Stimulated activated CD8-positive, alpha-beta memory T cell treated with anti-CD3 and anti-CD28 coated beads, Interleukin-4, amount 100 ng/mL, for 48 hours (primary cell): ENCODE measurements at places on chromosomes 6 and 20.

GRCh38 chr20:12293900-12294299 is 376.2 kb downstream of the BTBD3 start:
- no peak for DNase-seq

- DNase-seq = no peak
These were observed 530.8 kb downstream of the BCKDHB start for GRCh38 chr6:80637312-80637711.

GRCh38 chr6:166724576-166724975 is 97.5 kb upstream of the RPS6KA2 start:
- no peak for DNase-seq

DNA sequence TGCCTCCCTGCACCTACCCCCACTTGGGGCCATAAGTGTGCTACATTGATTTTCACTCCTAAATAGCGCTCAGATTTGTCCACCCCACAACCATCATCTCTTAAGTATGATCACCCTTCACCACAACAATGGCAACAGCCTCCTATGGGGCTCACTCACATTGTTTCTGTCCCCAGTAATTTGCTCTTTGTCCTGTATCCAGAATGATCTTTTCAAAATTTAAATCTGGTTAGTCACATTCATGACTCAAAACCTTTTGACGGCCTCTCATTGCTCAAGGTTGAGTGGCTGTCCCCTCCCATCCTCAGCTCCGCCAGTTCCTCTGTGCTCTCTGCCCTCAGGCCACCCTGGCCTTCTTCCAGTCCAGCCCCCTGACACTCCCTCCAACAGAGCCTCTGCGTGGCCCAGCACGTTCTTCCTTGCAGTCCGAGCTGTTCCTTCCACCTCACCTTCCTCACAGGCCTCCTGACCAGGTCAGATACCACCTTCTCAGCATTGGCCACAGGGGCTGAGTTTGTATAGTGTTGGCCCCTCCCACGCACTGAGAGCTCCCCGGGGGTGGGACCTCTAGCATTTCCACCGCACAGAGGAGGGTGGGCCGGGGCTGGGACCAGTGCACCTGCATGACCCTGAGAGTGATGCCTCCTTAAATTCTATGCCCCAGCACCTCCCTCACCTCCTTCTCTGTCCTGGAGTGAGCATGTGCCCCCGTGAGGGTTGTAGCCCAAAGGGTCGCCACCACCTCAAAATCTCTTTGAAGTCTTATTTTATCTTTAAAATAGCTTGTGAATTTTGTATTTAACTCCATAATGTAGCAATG is 2.4 kb upstream of the PPP1R3G start:
- DNase-seq = no peak

- no peak for DNase-seq
These were observed 111.9 kb downstream of the TRIM27 start for GRCh38 chr6:28811873-28812272.

GRCh38 chr6:20483887-20484497 is 50.3 kb upstream of the CDKAL1 start:
- no peak for DNase-seq
